ENCODE measurements at places on chromosomes 2 and 18.

GRCh38 chr2:120933693-120934573 is 198.3 kb downstream of the GLI2 start:
- no peak for DNase-seq

DNA sequence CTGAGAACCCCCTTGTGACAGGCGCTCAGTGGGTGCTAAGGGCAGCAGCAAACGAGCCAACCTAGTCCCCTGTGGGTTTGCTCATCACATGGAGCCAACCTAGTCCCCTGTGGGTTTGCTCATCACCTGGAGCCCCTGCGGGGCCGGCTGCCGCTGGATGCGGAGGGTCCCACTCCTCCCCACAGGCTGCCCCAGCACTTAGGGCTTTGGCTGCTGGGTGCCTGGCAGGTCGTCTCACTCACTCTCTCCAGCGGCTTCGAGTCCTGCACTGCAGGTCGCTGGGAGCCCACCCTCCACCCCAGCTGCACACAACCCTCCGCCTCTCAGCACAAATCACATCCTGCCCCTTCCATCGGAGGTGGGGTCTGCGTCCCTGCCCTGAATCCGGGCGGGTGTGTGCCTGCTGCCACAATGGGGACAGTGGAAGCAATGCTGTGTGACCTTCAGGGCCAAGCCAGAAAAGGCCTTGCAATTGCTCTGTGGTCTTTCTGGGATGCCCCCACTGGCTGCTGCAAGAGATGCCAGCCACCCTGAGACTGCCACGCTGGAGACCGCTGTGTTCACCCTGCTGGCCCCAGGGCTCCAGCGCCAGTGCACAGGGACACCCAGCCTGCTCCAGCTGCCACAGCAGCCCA is 248.1 kb upstream of the SALL3 start:
- no peak for DNase-seq

DNA sequence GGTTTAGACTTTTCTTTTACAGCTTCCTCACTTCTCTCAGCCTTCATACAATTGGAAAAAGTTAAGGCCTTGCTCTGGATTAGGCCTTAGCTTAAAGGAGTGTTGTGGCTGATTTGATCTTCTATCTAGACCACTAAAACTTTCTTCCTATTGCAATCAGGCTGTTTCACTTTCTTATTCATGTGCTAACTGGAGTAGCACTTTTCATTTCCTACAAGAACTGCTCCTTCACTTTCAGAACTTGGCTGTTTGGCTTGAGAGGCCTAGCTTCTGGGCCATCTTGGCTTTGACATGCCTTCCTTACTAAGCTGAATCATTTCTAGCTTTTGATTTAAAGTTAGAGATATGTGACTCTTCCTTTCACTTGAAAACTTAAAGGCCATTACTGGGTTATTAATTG is 114.3 kb downstream of the ARHGEF4 start:
- no peak for DNase-seq

DNA sequence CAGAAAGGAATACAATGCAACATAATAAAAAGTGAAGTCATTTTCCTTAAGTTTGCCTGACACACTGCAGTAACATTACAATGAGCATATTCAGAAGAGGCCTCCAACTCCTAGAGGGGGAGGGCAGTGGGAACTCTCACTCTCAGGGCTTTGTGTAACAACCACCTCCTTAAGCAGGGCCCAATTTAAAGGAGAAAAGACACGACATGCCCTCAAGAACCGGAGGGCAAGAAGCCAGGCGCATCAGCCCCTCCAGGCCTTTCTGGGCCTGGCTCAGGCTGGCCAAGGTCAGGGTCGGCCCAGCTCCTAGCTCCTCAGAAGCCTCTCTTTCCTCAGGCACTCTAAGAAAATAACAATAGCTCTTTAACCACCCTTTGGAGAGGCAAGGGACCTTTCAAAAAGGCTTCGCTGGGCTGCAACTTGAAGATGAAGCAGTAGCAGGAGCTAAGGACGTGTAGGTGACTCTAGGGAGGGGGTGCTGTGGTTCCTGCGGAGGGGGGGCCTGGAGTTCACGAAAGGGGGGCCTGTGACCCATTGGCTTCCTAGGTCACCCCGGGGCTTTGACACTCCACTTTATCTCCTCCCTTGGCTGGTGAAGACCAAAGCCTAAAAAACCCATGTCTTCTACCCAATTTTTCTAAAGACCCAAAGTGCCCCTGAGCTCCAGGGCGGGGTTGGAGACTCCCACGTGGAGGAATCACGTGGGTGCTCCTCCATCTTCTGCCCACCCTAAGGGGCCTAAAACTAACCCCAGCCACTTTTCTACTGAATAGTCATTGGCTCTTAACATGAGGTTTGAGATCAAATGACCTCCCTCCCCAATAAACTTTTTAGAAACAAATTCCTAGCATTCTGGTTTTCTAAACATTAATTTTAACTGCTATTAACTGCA is 13.3 kb downstream of the SERTAD2 start:
- peak; percentile 58 for DNase-seq

GRCh38 chr2:69789175-69789721 is 40.2 kb upstream of the GMCL1 start:
- no peak for DNase-seq

- no peak for DNase-seq
Observed at GRCh38 chr2:98511981-98512380, 67.3 kb downstream of the INPP4A start.

GRCh38 chr18:9653390-9653789 is 39.0 kb upstream of the PPP4R1 start:
- peak; percentile 24 for DNase-seq

- no peak for DNase-seq
Observed at GRCh38 chr2:99485411-99485810, 4.4 kb downstream of the REV1 start.

DNA sequence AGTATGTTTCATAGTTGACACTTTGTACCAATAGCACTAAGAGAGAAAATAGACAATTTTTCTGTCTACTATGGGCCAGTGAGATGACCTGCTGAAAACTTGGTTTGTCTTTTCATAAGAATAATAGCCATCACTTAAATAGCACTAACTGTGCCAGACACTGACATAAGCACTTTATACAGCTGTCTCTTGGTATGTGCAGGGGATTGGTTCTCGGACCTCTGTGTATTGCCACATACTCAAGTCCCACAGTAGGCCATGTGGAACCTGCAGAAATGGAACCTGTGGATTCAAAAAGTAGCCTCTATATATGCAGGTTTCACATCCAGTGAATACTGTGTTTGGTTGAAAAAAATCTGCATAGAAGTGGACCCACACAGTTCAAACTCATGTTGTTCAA is 126.7 kb downstream of the XRCC5 start:
- DNase-seq = no peak

DNA sequence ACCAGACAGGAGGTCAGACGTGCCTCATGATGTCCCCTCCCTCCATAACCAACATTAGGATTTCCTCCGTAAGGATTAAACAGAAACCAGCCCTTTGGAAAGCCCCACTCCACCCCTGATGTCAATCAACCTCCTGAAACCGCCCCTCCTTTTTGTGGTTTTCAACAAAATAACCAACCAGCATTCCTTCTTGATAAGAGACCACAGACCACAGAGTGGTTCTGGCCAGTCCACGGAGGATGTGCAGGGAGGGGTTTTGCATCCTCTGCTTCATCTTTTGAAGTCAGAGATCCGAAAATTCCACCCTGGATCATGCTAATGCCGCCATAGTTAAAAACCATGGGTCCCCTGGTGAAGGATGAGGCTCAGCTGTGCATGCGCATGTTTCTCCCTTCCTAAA is 180.0 kb upstream of the CCDC150 start:
- no peak for DNase-seq

DNA sequence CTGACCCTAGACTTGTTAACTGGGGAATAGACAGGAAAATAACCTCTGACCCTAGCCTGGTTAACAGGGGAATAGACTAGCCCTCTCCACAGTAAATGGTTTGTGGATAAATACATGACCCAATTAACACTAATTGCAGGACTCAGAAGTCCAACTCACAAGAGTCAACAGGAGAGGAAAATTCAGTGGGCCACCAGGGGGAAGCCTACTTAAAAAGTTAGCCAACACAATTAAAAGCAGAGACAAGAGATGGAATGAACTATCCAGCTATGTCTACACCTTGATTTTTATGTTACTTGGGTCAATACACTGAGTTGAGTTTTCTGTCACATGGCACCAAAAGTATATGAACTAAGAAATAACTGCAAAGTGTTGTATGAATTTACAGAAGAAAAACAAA is 158.8 kb upstream of the SLC39A10 start:
- DNase-seq = peak; percentile 70

- peak; percentile 83 for DNase-seq
Observed at GRCh38 chr2:216665242-216665641, 30.1 kb downstream of the IGFBP5 start.

All from thyroid gland (tissue), 4 donors.